ENCODE measurements at places on chromosomes 12 and 14. TPM values are rescaled to one million over a fixed set of nuclear protein-coding genes. Genes with fewer than 3 reads are reported as not detected.

The POMT2 gene
- 15.3 TPM for total RNA-seq

The PLA2G1B gene
- total RNA-seq: not detected

The COL2A1 gene
- total RNA-seq: 0.49 TPM

The P2RX2 gene
- not detected for total RNA-seq

The GATC gene
- 17.2 TPM for total RNA-seq

The TMEM132C gene
- total RNA-seq: not detected

The RPS6KL1 gene
- 4.6 TPM for total RNA-seq

The OAS1 gene
- 2.3 TPM for total RNA-seq

The TDRD9 gene
- total RNA-seq: 0.76 TPM

The MFAP5 gene
- 1.5 TPM for total RNA-seq

The UNC79 gene
- 0.13 TPM for total RNA-seq

The RARG gene
- 9.8 TPM for total RNA-seq

The SSPN gene
- 2.3 TPM for total RNA-seq

The PMEL gene
- 6.6 TPM for total RNA-seq

The LRRC10 gene
- total RNA-seq: not detected

The AHSA1 gene
- 63.1 TPM for total RNA-seq

The BATF gene
- not detected for total RNA-seq

The ATL1 gene
- total RNA-seq: 3.4 TPM

The LTBP2 gene
- total RNA-seq: 170 TPM

The DBX2 gene
- total RNA-seq: not detected

The TAS2R50 gene
- 0.98 TPM for total RNA-seq

The FGF6 gene
- total RNA-seq: not detected

The RIN3 gene
- 8.1 TPM for total RNA-seq

The IAPP gene
- total RNA-seq: not detected

The SLC41A2 gene
- total RNA-seq: 14.2 TPM

The KRT6C gene
- not detected for total RNA-seq

The PTPRB gene
- total RNA-seq: 4.2 TPM

The YY1 gene
- total RNA-seq: 33.2 TPM

The DPY19L2 gene
- total RNA-seq: 3.3 TPM

The PLEKHH1 gene
- total RNA-seq: 3.1 TPM

The RTN1 gene
- total RNA-seq: 0.13 TPM

The SYNE3 gene
- total RNA-seq: 1.1 TPM

The ARHGDIB gene
- 17.9 TPM for total RNA-seq

The PRKD1 gene
- 8.7 TPM for total RNA-seq

The OTOGL gene
- not detected for total RNA-seq

The TBK1 gene
- 11.2 TPM for total RNA-seq

The PTPRQ gene
- 0.25 TPM for total RNA-seq

The SLC24A4 gene
- total RNA-seq: not detected

The SYCP3 gene
- total RNA-seq: not detected

The SYT1 gene
- total RNA-seq: 12.0 TPM

The HRK gene
- total RNA-seq: under 0.01 TPM

The KRT82 gene
- not detected for total RNA-seq

The RASAL1 gene
- 4.9 TPM for total RNA-seq

The KCNC2 gene
- 0.51 TPM for total RNA-seq
